ENCODE measurements at places on chromosomes 12 and 14. TPM values are rescaled to one million over a fixed set of nuclear protein-coding genes. Genes with fewer than 3 reads are reported as not detected.

Gene SDS
- 0.19 TPM for polyA plus RNA-seq

- no peak for DNase-seq
Observed at GRCh38 chr14:68547305-68548193, 245.3 kb downstream of the ZFP36L1 start.

GRCh38 chr12:34399631-34400410 lies 377.5 kb downstream of the ALG10 start:
- DNase-seq, result no peak

Gene SMIM41
- polyA plus RNA-seq, result 0.73 TPM

Gene RTL1
- polyA plus RNA-seq, result 0.05 TPM

DNA sequence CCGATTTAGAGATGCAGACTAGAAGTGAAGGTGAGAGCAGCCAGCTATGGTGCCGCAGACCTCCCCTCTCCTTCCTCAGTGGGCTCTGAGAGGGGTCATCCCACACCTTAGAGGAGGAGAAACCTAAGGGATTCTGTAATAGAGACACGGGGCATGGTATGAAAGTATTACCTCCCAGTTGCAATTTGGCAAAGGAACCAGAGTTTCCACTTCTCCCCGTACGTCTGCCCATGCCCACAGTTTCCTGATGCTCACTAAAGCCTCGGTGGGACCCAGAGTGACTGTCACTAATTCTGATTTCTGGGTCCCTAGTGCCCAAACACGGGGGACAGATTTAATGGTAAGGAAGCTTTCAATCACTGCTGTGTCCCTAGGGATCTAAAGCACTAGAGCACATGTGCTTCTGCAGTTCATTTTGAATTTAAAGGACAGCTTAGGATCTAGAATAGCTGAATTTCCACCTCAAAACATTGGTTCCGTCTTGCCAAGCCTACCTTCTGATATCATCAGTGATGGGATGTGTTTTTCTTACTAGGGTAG lies 44.1 kb downstream of the DAD1 start:
- no peak for DNase-seq
